ENCODE measurements at places on chromosomes 16 and 17.
A peak's percentile ranks its signal among the peaks of the same experiment; 100 is the strongest.

DNA sequence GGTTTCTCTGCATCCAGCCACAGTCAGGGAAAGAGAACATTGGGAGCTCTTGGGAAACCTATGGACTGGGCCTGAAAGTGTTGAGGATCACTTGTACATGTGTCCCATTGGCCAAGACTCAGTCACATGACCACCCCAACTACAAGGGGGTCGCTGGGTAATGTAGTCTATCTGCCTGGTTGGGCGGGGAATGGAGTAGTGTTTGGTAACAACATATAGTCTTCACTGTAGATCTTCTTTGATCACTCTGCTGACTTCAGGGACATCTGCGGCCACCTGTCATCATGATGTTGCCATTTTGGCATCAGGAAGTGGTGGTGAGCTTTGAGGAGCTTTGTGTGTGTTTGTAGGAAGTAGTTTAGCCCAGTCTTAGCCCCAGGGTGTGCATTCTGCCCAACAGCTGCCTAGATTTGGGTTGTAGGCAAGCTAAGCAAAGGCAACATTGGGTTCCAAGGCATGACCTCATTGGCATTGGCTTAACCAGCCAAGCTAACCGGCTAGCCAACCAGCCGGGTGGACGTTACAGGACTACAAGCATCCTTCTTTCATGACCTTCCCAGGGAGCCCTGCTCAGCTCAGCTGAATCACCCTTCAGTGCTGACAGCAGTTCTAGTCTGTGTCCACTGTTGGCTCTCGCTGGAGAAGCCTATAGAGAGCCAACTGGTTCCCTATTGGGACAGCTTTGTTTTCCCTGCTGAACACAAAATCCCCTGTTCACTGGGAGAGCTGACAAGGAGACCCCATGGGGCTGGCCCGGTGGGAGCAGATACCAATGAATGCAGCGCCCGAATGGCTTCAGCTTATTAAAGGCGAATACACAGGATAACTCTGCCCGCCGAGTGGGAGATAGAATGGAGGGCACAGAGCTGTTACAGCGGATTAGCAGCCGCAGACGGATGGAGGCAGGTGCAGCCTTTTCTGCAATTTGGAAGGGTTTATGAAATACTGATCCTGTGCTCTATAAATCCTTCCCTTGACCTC, 178.6 kb downstream of the NTN1 start:
- DNase-seq: no peak

DNA sequence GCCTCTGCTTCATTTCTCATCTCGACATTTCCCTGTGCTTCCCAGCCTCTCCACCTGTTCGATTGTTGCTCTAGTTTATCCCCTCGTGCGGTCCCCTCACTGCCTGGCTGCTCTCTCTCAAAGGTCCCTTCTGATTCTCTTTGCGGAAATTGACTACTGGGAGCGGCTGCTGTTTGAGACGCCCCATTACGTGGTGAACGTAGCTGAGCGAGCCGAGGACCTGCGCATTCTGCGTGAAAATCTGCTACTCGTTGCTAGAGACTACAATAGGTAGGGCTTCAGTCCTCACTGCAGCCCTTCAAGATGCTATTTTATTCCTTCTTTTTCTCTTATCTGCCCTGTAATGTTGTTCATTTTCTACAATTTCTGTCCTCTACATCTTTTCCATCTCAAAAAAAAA, 39.4 kb downstream of the DNAH2 start:
- DNase-seq: no peak

- peak; percentile 22 for DNase-seq
These were observed 697 bp downstream of the NOL11 start for GRCh38 chr17:67718325-67718941.

DNA sequence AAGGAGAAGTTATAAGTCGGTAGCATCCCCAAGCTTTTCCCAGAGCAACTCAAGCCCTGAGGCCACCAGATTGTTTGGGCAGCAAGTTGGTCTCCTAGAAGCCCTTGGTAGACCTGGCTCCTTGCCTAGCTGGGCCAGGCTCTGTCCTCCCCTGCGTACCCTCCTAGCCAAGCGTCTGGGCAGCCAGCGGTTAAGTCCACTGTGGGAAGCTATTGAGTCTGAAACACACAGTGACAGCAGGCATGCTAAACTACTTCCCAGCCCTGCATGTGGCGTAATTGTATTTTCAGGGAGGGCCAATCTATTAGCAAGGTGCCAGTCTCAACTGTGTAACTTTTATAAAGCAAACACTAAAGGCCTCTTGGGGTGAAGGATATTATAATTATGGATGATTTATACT, 419.1 kb upstream of the RBFOX1 start:
- DNase-seq: no peak

- no peak for DNase-seq
These were observed 57.3 kb downstream of the AXIN2 start for GRCh38 chr17:65504141-65504540.
